ENCODE measurements at places on chromosomes 4 and X.

DNA sequence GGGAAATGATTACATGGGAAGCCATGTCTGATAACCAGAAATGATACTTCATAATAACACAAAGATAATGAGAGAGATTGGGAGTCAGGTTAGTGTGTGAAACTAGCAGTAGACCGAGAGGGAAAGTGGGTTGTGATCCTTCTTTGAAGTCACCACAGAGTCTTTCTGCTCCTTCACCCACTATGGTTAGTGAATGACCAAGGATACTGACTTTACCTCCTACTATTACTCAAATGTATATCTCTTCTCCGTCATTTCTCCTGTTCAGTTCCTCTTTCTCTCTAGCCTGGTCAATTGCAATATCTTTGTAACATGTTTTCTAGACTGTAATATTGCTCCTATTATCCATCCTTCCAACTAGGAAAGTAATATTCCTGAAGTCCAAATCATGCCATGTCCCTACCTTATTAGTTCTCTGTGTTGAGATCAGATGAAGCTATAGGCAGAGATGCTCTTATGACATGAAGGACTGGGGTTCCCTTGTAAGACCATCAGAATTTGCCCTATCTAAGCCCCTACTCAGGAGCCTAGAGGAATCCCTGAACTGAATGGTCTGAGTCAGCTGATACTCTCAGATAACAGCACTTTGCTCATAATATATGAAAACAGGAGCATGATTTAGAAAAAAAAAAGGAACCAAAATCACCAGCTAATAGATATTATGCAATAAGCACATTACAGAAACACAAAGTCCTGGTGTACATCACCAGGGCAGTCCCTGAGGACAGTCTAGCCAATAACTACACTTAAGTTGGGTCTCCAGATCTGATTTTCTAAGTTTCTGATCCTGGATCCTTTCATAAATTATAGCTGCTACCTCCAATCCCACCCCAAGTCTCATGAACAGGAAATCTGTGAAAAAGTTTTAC lies 81.2 kb downstream of the SHROOM3 start:
- DNase-seq, result no peak

DNA sequence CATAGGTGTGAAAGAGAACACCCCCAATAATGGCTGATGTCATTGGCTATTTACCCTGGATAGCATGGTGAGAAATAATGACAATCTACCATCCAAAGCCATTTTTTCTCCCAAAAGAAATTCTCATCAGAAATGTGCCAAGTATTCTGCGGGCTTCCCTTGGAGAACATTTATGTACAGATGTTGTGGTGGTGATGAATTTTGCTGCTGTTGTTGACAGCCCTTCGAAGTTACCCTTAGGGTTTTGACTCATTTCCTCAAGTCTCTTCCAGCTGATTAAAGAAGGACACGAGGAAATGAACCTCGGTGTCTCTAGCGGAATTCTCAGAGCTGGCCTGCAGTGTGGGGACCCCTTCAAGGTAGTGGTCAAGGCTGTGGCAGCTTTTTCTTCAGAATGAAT lies 3.4 kb downstream of the KIT start:
- DNase-seq, result no peak

- DNase-seq, result no peak
These were observed 132.2 kb upstream of the C1QTNF7 start for GRCh38 chr4:15295421-15296162.

DNA sequence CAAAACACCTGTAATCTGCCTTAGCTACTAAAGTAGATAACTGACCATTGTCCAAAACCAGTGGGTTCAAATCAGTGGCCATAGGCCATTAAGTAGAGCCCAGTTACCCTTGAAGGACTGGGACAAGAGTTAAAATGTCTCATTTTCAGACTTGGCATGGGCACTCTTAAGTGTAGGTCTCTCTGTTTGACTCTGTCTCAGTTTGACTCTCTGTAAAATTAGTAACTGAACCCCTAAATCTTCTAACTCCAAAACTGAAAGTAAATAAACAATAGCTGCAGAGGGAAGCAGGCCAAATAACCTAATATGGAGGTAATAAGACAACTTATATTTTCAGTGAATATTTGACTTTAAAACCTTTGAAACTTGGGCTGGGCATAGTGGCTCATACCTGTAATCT lies 89.1 kb downstream of the SLC16A2 start:
- DNase-seq, result no peak

DNA sequence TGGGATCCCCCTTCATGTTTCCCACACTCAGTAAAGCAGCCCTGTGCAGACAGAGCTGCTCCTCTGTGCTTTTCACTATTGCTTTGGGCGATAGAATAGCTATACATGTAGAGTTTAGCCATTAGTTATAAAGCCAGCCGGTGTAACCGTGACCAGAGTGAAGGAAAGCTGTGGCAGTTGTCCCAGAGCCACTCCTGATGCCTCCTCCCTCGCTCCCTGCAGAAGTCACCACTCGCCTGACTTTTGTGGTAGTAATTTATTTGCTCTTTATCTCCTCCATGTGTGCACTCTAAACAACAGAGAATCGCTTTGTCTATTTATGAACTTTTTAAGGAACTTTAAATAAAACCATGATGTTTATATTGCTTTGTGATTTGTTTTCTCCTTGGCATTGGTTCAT lies 41.8 kb upstream of the WWC2 start:
- DNase-seq, result no peak

DNA sequence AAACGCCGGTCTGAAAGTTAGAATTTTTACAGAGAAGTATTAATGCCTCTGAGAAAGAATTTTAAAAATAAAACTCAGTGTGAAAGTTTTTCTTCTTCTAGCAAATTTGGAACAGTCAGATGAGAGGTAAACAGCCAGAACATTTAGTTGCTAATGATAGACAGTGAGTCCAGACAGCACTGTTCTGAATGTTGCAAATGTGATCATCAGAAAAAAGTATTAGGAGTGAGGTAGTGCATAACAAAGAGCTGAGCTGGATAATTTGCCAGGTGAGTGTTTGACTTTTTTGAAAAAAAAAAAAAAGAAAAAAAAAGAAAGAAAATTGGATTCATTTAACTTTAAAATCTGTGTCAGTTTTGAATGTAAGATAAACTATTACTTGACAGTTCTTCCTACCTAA lies 42.0 kb upstream of the GRPR start:
- DNase-seq, result no peak

DNA sequence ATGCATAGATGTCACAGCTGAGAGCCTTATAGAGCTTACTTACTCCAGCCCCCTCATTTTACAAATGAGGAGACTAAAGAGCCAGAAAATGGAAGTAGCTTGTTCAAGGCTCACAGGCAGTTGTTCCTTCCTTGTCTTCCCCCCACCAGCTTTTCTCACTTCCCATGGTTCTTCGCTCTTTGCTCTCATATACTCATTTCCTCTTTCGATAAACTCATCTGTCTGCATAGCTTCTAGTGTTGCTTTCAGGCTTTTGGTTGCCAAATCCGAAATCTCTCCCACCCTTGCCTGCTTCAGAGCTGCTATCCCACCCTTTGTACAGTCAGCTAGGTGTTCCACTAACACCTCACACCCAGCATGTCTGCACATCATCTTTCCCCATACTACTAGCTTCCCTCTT lies 25.0 kb upstream of the GJB1 start:
- no peak for DNase-seq

GRCh38 chrX:15739886-15740285 lies 1.8 kb downstream of the CA5B start:
- DNase-seq, result no peak

- DNase-seq, result no peak
These were observed 577.9 kb upstream of the DIPK2B start for GRCh38 chrX:45778616-45779015.
